ENCODE measurements at places on chromosomes 7 and 10.

DNA sequence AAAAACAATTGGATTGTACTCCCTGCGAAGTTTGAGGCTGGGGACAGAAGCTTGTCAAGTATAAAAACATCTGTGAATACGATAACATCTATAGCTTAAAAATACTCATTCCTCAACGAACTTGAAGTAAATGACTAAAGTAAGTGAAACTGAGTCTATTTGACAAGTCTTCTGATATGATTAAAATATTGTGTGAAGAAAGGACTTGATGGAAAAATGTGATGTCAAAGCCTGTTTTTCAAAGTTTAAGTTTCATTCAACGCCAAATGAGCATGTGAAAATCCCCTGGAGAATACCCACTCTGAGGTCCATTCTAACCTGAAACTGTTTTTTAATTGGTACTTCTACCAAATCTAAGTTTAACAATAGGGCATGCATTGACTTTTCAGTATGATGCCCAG lies 122.3 kb upstream of the MDFIC start:
- DNase-seq: no peak

DNA sequence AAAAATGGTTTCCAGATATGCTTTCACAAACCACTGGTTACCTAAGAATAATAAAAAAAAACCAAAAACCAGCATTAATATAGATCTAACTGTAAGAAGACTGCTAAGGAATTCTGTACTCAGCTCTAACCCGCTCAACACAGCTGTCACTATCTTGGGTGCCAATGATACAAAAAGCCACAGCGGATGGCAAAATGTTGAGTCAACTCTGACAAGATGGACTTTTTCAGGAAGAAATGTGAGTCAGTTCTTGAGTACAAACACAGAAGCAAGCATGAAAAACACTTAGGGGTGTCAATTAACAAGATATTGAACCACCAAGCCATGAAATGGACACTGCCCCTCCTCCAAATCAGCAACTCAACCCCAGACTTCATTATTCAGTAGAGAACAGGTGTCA lies 55.0 kb downstream of the CTTNBP2 start:
- no peak for DNase-seq

DNA sequence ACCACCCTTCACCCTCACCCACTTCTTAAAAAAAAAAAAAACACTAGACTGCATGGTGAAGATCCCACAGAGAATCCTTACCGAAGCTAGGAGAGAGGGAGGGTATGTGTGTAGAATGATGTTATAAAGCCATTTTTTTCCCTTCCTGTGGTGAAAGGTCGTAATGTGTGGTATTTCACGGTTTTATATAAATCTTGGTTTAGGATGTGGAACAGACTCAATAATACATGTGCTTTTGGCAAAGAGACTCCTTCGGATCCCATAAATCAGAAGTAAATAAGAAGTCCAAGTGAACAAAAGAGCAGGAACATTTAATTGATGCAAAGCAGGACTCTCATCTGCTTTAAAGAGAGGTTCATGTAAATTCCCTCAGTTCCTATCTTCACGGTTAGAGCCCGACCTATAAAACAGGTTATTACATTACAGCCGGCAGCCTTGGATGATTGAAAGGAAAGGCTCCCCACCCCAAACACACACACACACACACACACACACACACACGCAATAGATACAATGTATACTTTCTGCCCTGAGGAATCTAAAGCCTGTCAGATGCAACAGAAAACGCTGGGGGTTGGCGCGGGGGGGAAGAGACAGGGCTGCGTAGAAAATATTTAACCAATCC lies 8.8 kb downstream of the DLX5 start:
- DNase-seq: no peak

DNA sequence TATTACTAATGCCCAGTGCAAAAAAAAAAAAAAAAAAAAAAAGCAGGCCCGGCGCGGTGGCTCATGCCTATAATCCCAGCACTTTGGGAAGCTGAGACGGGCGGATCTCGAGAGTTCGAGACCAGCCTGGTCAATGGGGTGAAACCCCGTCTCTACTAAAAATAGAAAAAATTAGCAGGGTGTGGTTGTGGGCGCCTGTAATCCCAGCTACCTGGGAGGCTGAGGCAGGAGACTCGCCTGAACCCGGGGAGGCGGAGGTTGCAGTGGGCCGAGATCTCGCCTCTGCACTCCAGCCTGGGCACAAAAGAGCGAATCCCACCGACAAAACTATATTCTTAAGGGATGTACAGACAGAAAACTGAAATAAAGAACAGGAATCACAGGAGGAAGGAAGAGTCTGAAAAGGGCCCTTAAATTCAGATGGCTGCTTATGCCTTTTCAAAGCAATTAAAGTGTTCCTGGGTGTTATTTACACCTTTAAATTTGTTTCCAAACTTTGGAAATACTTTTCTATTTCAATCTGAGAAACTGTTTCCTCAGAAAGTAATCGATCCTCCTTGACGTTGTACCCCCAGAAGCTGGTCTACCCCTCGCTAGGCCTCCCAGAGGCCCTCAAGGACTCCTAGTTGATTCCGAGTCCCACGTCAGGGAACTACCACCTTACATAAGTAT lies 2.0 kb upstream of the KMT2E start:
- no peak for DNase-seq

DNA sequence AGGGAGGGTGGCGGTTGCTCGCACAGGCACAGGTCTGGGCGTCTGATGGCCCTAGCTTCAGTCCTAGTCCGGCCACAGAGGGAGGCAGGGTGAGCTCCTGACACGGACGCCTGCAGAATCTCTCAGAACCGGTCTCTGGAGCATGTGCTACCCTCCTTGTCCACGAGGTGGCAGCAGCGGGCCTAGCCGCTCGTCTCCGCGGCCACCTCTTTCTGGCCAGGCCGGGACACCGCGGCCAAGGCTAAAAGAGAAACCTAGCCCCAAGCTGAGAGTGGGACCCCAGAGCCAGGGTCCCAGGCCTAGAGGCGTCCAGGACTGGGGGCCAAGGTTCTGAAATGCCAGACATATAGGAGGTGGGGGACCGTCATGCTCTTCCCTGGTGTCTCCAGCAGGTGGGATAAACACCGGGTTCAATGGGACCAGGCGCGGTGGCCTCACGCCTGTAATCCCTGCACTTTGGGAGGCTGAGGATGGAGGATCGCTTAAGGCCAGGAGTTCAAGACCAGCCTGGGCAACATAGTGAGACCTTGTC lies 3.2 kb upstream of the LAT2 start:
- peak; percentile 62 for DNase-seq

DNA sequence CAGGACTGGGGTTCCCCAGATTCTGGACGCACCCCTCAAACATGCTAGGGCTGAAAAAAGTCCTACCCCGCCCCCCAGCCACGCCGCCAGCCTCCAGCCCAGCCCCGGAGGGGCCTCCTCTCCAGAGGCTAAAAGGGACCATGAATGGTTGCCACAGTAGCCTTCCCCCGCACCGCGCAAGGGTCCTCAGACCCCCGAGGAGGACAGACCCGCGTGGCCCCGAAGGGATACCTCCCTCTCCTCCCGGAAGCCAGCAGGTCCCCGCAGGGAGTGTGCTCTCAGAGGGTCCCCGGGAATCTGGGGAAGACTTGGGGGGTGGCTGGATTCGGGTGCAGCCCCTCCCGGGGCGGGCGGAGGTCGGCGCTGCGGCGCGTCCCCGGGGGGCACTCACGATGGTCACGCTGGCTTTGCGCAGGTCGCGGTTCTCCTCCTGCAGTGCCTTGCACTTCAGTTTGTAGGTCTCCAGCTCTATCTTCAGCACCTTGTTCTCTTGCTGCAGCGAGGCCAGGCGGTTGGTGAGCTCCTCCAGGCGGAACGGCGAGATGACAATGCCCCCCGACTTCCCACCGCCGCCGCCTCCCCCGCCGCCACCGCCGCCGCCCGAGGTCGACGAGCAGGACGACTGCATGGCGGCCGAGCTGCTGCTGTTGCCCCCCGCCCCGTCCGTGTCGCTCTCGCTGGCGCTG lies 482 bp downstream of the CCDC6 start:
- DNase-seq: no peak

DNA sequence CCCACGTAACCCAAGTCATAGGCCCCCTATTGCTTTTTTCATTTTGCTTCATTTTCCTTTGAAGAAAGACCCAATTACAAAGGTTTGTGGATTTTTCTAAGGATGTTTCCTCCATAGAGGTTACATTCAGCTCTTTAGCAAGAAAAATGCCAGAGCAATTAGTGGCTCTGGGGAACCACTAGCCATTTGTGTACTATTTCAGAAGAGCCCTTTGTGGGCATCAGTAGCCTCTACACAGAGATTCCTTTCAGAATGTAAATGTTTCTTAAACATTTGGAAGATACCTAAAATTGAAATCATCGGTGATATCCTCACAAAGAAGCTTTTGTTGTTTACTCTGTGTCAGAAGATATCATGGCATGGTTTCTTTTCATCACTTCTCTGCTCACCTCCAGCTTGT lies 291.0 kb upstream of the KMT2E start:
- DNase-seq: no peak

- no peak for DNase-seq
Measured at GRCh38 chr7:155192961-155193640, 104.6 kb upstream of the INSIG1 start.

DNA sequence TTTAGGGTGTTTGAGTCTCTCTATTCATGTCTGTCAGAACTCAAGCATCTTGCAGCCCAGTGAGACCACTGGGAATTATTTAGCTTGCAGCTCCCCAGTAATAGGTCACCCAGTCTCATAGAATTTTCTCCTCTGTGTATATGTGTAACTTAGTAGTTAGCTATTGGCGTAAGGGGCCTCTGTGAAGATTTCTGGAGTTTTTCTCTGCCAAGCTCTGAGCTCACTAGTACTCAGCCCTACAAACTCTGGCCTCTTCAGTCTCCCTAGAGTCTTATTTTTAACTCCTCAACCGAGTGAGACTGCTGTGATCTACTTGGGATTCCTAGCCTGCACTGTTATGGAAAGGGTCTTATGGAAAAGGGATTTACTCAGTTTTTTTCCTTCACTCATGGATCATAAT lies 90.2 kb downstream of the PPP1R9A start:
- DNase-seq: no peak

- DNase-seq: no peak
Measured at GRCh38 chr10:97584060-97584797, at the start of gene HOGA1. Gene HOGA1 (plus strand): TSS chr10:97584389. CDS start chr10:97584704, 315 bp downstream.

- DNase-seq: no peak
Measured at GRCh38 chr7:27165089-27165995, at the start of gene HOXA9. Gene HOXA9 (minus strand): TSS chr7:27165537. CDS start chr7:27165457, 80 bp downstream.

DNA sequence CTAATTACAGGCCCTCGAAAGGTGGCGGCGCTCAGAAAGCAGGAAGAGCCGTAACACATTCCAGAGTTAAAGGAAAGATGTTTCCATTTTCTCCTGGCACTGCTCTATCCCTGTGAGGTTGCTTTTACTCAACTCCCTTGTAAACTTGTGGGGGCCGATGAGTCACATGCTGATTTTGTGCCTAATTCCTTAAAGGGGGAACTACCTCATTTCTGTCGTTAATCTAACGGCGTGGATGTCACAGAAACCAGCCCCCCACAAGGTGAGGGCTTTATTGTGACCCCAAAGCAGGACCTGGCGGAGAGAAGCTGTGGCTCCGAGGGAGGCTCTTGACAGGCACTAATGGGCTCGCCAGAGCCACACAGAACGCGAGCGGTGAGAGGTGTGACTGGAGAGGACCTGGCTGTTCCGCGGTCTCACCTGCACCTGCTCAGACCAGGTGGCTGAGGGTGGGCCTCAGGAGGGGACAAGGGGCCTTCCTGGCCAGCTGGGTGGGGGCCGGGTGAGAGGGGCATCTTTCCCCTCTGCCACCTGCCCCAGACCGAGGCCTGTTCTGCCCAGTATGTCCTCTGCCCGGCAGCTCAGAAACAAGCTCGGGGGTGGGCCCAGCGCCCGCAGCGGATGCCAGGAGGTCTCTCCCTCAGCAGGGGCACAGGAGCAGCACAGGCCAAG lies 50.9 kb downstream of the CALML3 start:
- DNase-seq: no peak

- DNase-seq: no peak
Measured at GRCh38 chr7:73871163-73872011, 10.4 kb downstream of the TMEM270 start.

DNA sequence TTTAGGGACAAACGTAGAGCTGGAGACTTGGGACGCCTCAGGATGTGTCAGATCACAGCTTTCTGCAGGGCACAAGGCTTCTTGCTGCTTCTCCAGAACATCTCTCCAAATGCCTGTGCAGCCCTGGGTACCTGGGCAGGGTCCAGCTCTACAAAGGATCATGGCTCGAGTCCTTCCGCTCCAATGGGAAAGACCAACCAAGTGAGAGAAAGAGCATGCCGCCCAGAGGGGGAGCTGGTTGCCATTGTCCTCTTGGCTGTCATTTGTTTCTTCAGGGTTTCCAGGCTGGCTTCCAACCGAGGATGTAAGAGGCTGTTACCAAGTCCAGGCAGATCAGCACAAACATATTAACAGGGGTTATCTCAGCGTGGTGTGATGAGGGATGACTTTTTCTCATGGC lies 5.6 kb upstream of the LEP start:
- DNase-seq: no peak

- no peak for DNase-seq
Measured at GRCh38 chr10:61986788-61987492, 85.4 kb downstream of the ARID5B start.

DNA sequence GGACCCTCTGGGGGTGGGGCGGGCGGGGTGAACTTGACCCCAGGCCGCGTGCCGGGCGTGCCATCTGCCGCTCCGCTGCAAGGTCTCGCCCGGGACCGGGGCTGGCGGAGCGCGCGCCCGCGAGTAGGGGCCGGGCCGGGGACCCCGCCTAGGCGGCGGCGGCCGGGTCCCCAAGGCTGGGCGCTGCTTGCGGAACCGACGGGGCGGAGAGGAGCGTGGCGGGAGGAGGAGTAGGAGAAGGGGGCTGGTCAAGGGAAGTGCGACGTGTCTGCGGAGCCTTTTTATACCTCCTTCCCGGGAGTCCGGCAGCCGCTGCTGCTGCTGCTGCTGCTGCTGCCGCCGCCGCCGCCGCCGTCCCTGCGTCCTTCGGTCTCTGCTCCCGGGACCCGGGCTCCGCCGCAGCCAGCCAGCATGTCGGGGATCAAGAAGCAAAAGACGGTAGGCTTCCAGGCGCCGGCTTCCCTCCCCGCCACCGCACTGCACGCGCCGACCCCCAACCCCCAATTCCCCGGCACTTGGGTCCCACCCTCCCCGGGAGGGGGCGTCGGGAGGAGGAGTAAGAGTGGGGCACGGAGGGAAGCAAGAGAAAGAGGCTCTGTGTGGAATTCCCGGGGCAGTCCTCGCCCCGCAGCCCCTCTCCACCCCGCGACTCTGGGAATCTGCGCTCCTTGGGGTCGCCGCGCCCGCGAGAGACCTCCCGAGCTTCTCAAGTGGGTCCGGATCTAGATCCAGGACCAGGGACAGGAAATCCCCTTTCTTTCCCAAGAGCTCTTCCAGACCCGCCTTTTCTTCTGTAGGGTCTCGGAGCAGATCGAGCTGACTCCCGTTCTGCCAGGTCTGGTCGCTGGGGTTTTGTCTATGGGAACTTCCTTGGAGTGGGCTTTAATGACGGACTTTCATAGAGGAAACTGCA lies at the start of gene PAPSS2:
PAPSS2 (plus strand) TSS at position 308 of the 913 bp plus-strand sequence; CDS start at position 412, 104 bp downstream.
- DNase-seq: no peak

Measured in stimulated activated CD8-positive, alpha-beta memory T cell treated with anti-CD3 and anti-CD28 coated beads, Interleukin-4, amount 100 ng/mL, for 1 hour (primary cell).